ENCODE measurements at places on chromosomes 3 and 15. TPM values are rescaled to one million over a fixed set of nuclear protein-coding genes. Genes with fewer than 3 reads are reported as not detected.

- DNase-seq: no peak
Measured at GRCh38 chr15:68371160-68371559, 60.8 kb downstream of the ITGA11 start.

Gene GOLGA8J
- not detected for total RNA-seq

DNA sequence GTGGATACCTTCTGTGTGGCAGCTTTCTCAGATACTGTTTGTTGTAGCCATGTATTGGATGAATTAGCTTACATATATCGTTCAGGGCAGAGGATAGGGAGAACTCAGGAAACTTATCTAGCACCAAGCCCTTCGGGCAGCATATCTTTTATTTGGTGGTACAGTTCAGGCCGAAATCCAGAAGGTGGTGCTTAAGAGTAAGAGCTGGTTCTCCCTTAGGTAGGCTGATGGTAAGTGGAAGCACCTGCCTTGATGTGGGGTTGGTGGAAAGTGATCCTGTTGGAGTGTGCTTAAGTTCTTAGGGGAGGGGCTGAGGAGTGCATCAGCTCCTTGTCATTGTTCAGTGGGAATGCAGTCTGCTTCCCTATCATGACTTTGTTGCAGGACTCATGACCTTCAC, 187.5 kb downstream of the DOCK3 start:
- no peak for DNase-seq

GRCh38 chr15:35000511-35000910, 12.4 kb upstream of the ZNF770 start:
- no peak for DNase-seq

Gene RTP4
- 1.1 TPM for total RNA-seq

GRCh38 chr3:43624619-43625305, 3.0 kb upstream of the ANO10 start:
- DNase-seq: no peak

Gene NR1I2
- 0.19 TPM for total RNA-seq

DNA sequence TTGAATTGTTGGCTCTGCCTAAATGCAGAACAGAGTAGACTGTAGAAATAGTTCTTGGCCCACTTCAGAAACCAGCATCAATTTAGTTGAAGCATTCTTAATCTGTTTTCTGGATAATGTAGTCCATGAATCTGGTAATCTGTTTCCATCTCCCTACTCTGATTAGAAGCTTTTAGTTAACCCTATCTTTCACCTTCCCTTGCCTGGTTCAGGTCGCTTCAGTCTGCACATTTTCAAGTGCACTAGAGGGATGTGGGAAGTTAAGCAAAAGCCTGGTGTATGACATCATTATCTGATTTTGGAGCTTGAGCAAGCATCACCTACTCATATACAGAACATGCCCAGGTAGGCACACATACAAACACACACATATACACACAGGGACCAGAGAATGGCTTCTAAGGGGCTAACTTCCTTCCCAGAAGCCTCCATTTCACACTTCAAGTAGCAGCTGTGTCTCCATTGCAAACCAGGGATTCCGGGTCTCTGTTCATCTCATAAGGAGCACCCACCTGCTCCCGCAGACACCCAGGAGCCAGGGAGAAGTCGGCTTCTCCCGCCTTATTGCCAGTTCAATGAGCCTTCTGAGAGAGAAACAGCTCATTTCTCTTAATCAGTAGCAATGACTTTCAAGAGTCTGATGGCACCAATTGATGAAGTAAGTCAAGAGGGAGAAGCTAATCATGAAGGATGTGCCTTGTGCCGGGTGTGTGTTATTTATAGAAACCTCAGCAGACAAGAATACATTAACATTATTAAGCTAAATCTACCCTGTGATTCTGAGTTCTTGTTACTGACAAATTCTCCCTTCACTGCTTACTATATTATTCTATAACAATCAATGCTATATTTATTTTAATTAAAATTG, 347.9 kb upstream of the STAC start:
- DNase-seq: no peak

Gene SCG3
- total RNA-seq: not detected

Gene TMIE
- total RNA-seq: 0.19 TPM

- DNase-seq: no peak
Measured at GRCh38 chr15:32831485-32831884, 113.7 kb downstream of the GREM1 start.

Gene TM6SF1
- total RNA-seq: not detected

DNA sequence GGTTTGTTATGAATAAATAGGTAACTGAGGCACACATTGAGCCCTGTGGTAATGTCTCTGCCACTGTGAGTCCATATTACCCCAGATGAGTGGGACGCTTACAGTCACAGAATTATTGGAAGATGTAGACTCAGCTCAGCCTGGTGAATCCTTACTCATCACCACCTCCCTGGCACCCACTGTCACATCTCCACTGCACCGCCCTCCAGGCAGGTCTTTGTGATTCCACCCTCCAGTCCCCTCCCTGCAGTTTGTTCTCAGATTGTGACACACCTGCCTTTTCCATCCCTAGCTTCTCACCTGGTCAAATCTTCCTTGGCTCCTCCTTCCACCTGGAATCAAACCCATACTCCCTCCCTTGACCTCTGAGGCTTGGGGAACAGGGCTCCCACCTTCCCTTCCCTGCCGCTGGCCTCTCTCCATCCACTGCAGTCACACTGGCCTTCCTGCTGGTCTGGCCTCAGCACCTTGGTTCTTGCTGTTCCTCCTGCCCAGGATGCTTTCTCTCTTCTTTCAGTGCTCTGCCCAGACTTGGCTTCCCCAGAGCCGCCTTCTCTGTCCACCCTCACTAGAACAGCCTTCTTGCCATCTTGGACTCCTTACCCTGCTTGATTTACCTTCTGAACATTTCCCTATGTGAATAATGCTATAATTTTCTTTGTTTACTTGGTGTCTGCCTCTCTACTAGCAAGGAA, 9.4 kb downstream of the SLC6A20 start:
- DNase-seq: no peak

- DNase-seq: no peak
Measured at GRCh38 chr15:84949043-84949442, 32.6 kb upstream of the PDE8A start.

Gene TRPM1
- not detected for total RNA-seq

GRCh38 chr3:152519376-152519775, 250.6 kb downstream of the MBNL1 start:
- DNase-seq: no peak

Gene ANKRD63
- total RNA-seq: not detected

Gene ANKRD34C
- not detected for total RNA-seq

GRCh38 chr15:39358441-39359041, 222.3 kb upstream of the THBS1 start:
- no peak for DNase-seq

GRCh38 chr3:152943645-152944044, 108.7 kb downstream of the P2RY1 start:
- no peak for DNase-seq

Gene ATP10A
- total RNA-seq: 18.5 TPM

DNA sequence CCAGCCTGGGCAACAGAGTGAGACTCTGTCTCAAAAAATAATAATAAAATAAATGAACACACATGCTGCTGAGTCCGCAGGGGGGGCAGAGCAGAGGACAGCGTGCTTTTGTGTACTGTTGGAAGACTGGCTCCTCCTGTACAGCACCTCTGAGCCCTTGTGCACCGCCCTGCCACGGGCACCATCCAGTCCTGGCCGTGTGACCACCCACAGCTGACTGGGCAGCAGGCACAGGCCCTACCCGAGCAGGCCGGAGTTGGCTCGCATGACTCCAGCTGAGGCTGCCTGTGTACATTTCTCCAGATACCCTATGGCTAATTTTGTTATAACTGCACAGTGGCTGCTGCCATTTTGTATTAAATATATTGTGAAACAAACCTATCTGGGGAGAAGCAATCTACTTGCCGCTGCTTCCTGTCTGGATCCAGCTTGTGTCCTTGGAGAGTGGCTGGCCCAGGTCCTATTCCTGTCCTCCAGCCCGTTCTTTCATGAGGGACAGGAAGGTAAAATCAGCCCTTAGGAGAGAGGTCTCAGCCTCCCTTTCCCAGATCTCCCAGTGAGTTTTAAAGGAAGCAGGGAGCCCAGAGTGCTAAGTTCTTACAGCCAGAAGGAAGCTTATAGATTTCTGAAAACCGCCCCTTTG, 14.6 kb downstream of the IVD start:
- no peak for DNase-seq

Gene EOMES
- 8.6 TPM for total RNA-seq

Gene C3orf62
- total RNA-seq: 7.1 TPM

DNA sequence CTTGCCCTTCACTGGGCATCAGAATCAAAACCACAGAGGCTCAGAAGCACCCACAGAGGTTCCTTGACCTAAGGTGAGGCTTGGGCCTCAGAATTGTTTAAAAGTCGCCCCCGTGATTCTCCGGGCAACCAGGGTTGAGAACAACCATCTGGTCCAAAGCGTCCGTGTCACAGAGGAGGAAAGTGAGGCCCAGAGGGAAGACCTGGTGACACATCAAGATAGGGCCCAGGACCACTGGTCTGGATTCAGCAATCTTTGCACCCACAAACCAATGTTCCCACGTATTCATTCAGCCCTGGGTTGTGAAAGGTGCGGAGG, 272.6 kb downstream of the UACA start:
- DNase-seq: no peak

GRCh38 chr15:100553468-100553867, 24.7 kb upstream of the CERS3 start:
- no peak for DNase-seq

Gene NTRK3
- total RNA-seq: not detected

DNA sequence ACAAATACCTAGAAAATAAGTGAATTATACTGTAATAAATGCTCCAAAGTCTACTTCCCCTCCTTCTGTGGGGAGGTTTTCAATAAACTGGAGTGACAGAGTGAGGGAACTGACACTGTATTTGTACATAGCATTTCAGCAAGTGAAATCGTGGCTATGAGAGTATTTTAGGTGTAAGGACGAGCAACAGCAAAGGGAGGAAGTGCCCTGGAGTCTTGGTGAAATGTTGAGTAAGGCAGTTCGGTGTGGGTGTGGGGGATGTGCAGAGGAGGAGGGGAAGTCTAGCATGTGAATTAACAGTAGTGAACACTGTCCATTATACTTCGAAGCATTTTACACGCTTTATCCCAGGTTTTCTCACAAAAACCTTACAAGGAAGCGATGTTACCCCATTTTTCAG, 18.1 kb upstream of the P2RY13 start:
- no peak for DNase-seq

GRCh38 chr3:4561661-4562060, 68.5 kb downstream of the ITPR1 start:
- no peak for DNase-seq

DNA sequence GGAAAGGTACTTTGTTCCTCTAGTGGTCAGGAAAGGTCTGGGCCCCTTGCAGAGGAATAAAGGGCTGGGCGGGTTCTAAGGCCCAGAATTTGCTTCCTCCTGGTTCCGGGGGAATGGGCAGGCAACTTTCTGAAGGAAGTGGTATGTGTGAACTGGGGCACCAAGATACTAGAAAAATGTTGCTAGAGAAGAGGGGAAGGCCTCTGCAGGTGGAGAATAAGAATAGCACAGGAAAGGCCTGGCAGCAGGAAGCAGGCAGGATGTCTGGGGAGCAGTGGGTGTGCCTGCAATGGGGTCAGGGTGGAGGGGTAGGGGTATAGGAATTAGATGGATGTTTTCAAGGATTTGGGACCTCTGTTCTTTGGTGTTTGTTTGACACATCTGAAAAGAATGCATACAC, 2.0 kb downstream of the SLC22A13 start:
- no peak for DNase-seq

DNA sequence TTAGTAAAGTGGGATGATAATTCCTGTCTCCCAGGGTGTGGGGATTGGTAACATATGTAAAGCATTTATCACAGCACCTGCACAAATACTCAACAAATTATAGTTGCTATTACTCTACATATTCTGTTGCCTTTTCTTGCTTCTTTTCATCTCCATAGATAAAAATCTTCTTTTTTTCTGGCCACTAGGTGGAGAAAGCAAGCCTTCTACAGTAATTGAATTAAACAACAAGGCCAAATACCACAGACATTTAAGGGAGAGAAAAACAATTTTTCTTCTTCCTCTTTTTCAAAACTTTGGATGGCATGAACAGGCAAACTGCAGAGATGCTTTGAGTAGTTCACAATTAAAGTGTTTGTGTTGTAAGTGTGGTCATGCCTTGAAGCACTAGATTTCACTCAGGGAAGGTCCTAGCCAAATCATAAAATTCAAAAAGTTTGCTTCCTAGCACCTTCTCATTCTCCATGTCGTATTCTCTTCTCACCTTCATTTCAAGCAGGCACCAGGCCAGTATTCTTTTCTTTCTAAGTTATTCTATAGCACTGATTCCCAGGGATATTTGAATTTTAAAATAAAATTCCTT, 493.4 kb upstream of the TGFBR2 start:
- peak; percentile 43 for DNase-seq

Gene CCDC13
- total RNA-seq: not detected

Gene CLDN18
- total RNA-seq: not detected

Gene GOLGA6L26
- not detected for total RNA-seq

- DNase-seq: no peak
Measured at GRCh38 chr15:25773248-25773647, 89.9 kb downstream of the ATP10A start.

DNA sequence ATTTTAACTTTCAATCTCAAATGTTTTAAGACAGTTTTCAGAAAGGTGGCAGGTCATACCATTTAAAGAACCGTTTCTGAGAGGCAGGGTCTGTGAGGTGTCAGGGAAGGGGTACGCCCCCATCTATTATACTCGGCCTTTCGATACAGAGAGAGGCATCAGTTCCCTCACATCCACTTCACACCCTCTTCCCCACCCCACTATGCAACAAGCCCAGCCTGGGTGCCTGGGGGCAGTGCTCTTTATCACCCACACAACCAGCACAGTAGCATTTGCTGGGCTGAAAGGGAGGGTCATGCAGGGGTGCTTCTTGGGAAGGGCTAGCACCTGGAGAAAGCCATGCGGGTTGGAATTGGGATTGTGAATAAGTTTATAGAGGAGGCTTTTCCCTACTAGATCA, 56.0 kb upstream of the KCNMB2 start:
- no peak for DNase-seq

Gene SAMMSON
- not detected for total RNA-seq

Gene CCR2
- 0.62 TPM for total RNA-seq

GRCh38 chr3:111070772-111071256, 802 bp upstream of the NECTIN3 start:
- peak; percentile 9 for DNase-seq

- no peak for DNase-seq
Measured at GRCh38 chr3:4758957-4759656, 220.1 kb upstream of the BHLHE40 start.

DNA sequence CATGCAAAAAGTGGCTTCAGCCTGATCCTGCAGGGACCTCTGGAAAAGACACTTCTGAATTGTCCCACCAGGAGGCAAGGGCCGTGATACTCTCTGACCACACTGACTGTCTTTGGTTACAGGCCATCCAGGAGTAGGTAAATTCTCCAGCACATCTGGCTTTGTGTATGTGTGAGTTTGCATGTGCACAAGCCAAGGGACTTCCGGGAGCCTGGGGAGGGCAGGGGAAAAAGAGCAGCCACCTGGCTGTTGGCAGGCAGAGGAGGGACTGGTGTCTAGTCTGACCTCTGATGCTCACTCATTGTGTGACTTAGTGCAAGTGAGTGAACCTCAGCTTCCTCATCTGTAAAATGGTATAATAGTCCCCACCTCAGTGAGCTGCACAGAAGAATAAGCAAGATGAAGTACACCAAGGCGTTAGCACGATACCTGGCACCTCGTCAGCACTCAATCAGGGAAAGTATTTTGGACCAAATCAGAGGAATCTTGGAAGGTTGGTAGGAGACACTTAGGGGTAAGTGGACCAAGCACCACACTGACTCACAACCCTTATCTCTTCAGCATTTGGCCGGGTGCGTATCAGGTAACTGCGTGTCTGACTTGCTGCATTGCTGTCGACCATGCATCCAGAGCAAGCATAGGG, 19.1 kb downstream of the KLHL6 start:
- no peak for DNase-seq

Gene SI
- total RNA-seq: not detected

Data from CD8-positive, alpha-beta T cell (primary cell).